Stimulated activated CD4-positive, alpha-beta T cell treated with anti-CD3 and anti-CD28 coated beads, Interleukin-15, amount 100 ng/mL, for 1 hour (primary cell): ENCODE measurements at places on chromosomes 16 and 17.

- no peak for DNase-seq
These were observed 402.7 kb upstream of the TNRC6C start for GRCh38 chr17:77555741-77556291.

- no peak for DNase-seq
These were observed 813.3 kb downstream of the KCNJ18 start for GRCh38 chr17:22505660-22506059.

- DNase-seq = no peak
These were observed 624.3 kb downstream of the MAF start for GRCh38 chr16:78976212-78976611.

GRCh38 chr17:76444518-76445311, 8.2 kb downstream of the UBE2O start:
- DNase-seq = no peak

DNA sequence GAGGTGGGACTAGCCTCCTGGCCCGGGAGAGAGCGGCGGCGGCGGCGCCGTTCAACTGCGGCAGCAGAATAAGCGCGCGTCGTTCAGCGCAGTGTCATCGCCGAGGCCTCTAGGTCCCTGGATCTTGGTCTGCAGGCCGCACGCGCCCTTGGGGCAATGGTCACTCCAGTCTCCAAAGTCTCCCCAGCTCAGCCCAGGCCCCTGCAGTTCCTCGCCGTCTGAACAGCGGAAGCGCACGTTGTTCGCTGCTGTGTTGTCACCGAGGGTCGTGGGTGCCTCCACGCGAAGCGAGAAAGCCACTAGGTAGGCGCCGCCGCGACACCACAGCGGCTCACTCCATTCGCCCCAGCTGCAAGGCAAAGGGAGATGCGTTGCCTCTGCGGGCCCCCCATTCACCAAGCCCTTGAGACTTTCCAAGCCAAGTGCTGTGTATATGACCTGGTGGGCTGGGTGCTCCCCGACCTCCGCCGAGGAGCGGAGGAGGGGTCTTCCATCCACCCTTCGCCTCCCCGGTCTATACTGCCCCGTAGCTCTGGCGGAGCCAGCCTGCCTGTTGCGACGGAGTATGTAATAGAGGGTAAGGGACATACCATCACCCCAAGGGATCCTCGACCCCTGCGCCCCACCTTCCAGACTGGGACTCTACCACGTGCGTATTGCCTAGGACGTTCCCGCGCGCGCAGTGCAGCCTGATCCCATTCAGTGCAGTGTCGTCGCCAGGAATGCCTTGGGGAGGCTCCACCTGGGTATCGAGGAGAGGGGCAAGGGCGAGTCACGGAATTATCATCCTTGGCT, 656 bp downstream of the VMO1 start:
- DNase-seq = no peak

- no peak for DNase-seq
These were observed 559.8 kb downstream of the WWOX start for GRCh38 chr16:78659216-78659615.

- DNase-seq = no peak
These were observed 64.7 kb downstream of the HELZ start for GRCh38 chr17:67180275-67180674.

- DNase-seq = no peak
These were observed 76.4 kb downstream of the WWP2 start for GRCh38 chr16:69838489-69838888.

- no peak for DNase-seq
These were observed 5.7 kb downstream of the OR4D2 start for GRCh38 chr17:58172369-58173071.

- DNase-seq = no peak
These were observed 156.4 kb downstream of the CMIP start for GRCh38 chr16:81601008-81601428.

DNA sequence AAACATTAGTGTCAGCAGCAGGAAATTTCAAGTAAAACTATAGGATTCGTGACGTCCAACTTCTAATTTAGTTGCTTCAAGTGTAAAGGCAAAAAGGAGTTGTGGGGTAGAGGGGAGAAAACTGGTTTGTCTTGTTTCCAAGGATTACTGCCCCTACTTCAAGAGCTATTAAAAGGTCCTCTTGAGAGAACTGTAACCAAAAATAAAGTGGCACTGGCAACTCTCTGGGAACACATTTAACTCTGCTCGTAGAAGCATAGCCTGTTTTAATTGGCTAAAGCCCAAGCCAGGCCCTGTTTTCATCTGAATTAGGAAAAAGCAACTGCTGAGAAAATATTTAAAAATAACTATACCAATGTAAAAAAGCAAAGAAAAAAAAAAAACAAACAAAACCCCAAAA, 51.8 kb upstream of the AKAP1 start:
- no peak for DNase-seq

- DNase-seq = no peak
These were observed 39.3 kb upstream of the MARCHF10 start for GRCh38 chr17:62847426-62847825.

DNA sequence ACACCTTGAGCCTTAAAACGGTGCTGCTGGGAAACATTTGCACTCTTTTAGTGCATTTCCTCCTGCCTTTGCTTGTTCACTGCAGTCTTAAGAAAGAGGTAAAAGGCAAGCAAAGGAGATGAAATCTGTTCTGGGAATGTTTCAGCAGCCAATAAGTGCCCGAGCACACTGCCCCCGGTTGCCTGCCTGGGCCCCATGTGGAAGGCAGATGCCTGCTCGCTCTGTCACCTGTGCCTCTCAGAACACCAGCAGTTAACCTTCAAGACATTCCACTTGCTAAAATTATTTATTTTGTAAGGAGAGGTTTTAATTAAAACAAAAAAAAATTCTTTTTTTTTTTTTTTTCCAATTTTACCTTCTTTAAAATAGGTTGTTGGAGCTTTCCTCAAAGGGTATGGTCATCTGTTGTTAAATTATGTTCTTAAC, 4.4 kb downstream of the SOX9 start:
- no peak for DNase-seq

GRCh38 chr17:15262291-15263205, 2.6 kb downstream of the PMP22 start:
- no peak for DNase-seq

DNA sequence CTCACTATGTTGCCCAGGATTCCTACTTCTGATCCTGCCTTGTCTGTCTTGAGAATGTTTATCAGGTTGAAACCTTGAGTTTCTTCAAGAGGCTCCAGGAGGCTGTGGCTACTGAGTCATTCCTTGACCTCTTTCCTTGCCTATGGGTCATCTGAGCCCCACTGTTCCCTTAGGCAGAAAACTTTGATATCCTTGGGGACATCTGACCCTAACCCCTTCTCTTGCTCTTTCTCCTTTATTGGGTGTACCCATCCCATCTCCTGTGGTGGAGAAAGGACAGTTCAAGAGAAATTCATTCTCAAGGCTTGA, 12.5 kb downstream of the ARL4D start:
- no peak for DNase-seq

DNA sequence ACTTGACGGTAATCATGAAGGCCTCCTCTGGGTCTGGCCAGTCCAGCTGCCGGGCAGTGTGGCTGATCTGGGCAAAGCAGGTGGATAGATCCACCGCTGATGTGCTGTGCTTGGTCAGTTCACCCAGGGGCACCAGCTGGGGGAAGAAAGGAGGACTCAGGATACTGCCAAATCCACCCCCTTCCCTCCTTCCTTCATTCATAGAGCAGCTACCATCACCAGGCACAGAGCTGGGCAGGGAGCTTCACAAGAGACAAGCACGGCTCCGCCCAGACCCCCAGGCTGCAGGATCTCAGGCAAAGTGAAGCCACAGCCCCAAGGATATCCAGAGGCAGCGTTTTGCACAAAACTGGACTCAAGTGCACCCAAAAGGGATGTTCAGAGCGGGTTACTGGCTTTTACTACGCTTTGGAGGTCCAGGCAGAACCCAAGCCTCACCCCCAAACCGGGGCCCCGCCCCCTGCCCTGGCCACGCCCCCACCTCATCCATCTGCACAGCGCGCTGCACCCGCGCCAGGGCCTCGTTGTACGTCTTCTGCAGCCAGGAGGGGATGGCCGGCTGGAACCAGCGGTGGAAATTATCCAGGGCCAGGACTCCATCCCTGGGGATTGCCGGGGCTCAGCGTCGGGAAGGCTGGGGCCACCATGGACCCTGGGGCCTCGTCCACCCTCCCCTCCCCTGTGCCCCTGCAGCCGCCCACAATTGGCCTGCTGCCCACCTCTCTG, 9.1 kb downstream of the UNC13D start:
- no peak for DNase-seq

DNA sequence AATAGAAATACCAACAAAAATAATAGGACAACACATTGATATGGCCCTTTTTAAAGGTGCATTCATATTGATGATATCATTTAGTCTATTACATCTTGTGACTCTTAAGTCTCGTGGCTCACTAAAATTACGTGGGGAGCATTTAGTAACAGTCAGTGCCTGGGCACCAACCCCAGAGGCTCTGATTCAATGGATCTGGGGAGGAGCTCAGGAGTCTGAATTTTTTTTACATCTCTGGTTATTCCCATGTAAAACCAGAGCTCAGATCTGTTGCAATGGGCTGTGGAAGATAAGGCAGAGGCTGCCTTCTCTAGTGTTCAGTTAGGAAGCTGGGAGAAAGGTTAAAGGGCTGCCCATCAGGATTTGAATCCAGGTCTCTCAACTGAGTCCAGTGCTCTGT, 549.9 kb upstream of the CDH5 start:
- no peak for DNase-seq

DNA sequence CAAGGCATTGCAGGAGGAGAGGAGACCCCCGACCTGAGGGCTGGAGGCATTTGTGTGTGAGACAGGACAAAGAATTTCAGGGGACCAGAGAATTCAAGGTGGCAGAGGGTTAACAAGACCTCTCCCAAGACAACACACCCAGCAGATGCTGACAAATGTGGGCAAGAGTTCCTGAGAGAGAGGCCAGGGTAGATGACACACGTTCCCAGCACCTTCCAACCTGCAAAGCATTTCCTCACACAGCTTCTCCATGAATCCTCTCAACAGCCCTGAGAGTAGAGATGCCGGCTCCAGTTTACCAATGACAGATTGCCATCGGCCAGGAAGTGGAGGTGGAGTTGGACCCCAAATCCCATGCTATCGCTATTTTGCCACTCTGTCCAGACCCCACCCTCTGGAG, 25.0 kb downstream of the WNT3 start:
- DNase-seq = no peak

DNA sequence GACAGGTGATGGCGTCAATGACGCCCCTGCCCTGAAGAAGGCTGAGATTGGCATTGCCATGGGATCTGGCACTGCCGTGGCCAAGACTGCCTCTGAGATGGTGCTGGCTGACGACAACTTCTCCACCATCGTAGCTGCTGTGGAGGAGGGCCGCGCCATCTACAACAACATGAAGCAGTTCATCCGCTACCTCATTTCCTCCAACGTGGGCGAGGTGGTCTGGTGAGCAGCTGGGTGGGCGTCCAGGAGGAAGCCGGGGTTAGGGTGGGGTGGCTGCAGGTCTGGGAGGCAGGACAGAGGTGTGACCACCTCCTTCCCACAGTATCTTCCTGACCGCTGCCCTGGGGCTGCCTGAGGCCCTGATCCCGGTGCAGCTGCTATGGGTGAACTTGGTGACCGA, 23.2 kb downstream of the RABEP2 start:
- DNase-seq = no peak

DNA sequence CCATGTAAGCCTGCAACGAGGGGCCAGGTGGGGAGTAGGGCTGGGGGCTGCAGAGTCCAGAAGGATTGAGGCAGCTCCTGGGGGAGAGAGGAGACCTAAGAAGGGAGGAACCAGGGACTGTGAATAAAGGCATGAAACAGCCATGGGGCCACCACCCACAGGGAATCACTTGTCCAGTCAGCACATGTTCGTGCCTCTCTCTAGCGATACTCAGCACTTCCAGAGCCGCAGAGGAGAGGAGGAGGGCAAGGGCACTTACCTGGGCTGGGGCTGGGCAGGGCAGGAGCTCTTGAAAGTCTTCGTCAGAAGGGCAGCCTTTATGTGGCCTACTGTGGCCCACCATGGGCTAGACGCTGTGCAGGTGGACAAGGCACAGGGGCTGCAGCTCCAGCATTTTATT, 24.2 kb downstream of the CACNA1G start:
- no peak for DNase-seq

GRCh38 chr17:78412403-78412802, 34.0 kb downstream of the PGS1 start:
- DNase-seq = no peak

DNA sequence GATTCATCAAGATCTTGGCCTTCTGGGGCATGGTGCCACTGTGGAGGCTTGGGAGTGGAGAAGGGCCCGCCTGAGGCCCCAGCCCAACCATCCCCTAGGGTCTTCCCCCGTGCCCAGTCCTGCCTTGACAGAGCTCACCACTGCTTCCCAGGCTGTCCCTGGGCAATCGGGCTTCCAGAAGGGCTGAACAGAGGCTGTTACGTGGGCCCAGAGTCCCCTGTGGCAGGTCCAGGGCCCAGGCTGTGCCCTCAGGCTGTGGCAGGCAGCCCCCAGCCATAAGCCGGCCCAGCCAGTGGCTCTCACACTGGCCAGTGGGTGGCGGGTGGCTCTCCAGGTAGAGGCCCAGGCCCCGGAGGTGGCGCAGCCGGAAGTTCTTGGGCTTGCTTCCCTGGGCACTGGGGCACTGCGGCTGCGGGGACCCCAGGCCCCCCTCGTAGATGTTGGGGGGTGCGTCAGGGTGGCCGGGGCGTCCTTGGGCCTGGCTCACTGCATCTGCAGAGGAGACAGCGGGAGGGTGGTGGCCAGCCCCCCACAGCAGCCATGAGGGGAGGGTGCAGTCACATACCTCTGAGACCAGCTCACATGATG, 809 bp downstream of the C16orf90 start:
- no peak for DNase-seq

- no peak for DNase-seq
These were observed 45.9 kb downstream of the SRCIN1 start for GRCh38 chr17:38559880-38560230.

DNA sequence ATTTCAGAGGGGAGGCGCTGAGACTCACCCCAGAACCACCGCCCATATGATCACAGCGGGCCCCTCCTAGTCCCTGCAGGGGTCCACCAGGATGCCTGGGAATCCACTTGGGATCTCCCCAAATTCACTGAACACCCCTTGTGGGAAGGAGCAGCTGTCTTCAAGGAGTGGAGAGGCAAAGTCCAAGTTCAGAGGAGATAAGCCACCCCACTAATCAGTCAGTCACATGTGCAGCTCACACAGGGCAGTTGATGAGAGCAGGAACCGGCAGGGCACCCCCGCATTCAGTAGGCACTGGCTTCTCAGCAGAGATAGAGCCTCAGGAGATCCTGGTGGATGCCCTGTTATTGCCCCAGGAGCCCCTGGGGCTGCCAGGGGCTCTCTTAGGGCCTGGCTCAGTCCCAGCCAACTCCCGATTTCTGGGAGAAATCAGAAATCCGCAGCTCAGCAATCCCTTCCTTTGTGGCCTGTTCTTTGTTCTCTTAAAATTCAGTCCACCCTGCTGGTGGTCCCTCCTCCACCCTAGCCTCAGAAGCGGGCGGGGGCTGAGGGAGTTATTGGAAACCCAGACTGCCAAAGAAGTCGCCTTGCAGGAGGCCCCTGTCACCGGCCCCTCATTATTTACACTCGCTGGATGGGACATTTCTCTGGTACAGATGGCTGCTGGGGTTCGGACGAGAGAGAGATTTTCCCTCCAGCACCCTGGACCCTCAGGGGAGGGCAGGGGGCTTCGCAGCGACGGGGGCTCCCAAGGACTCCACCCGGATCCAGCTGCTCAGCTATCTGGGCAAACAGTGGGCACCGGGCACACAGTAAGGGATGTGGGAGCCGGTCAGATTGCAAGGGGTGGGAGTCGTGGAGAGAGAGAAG, 1.8 kb downstream of the CDC42EP4 start:
- DNase-seq = no peak
